CD4-positive, alpha-beta T cell treated with Interleukin-10 for 1 hour (primary cell): ENCODE measurements at places on chromosomes 6 and 20.

DNA sequence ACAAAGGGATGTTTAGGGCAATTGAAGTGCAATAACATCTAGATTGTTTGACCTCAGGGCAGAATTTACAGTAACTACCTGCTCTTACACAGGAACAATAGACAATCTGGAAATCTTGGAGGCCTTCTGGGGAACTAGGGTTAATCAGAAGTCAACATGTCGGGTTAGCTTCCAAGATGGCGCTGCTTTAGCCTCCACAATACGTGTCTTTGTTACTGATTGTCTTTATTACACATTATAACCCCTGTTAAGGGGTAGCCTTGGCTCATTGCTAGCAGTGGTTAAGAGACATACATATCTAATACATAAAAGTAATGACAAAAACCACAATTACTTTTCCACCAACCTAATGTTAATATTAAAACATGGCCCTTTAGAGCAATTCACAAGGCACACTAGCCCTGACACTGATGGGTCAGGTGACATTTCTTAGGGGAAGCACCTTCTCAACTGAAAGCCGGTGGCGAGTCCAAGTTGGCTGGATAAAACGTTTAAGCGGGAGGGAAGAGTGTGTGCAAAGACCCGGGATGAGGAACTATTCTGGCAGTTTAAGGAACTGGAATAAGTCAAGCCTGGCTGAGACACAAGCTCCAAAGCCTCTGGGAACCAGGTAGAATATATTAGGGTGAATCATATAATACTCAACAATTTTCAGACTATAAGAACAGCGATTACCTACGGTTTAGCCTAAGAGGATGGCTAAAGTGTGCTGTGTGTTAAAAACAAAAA lies 236.9 kb downstream of the BCAS1 start:
- no peak for DNase-seq

DNA sequence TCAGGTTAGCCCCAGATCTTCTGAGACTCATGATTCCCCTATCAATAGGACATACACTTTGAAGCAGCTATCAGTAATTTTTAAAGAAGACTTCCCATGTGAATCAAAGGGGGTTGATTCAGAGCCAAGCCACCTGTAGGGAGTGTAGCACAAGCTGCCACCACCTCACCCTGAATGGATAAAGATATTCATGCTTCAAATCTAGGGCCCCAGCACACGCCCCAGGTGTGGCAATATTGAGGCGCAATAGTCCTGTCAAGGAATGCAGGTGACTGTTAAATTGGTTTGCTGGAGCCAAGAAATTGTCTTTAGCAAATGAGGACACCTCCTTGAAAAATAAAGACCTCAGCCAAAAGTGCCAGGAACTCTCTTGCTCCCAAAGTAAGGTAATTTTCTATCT lies 404.4 kb downstream of the MAFB start:
- DNase-seq: no peak

GRCh38 chr6:35168461-35168861 lies 27.3 kb upstream of the TCP11 start:
- no peak for DNase-seq

- no peak for DNase-seq
These were observed 179.5 kb upstream of the AKAP12 start for GRCh38 chr6:151060096-151060765.

DNA sequence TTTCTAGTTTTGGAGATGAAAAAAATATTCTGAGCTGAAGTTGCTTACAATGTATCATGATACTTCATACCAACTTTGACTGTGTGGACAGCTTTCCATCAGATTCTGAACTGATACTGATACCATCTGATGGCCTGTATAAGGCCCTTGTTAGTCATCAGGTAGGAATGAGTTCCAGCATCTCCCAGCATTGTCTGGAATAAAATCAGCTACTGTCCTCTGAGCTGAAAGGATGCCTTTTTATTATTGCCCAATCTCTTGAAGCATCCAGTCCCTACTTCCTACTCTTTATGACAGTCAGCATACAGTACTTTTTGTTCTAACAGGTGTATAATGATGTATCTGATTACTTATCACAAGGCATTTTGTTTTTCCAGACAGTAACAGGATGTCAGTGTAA lies 70.6 kb upstream of the EYA4 start:
- no peak for DNase-seq

DNA sequence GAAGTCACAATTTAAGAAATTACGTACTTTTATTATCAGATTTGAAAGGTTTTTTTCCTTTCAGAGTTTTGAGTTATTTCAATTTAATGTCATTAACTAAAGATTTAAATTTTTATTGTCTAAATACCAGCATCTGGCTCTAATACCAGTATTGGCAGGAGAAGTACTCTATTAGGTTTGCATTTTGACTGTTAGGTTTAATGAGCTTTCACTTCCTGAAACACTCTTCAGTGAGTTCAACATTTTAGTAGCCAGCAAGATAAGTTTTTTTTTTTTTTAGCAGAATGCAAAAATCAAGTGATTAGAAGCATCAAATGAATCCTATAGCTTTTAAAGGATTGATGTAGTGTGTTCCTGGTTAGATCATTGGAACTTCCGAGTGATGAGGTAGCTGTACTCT lies 34.0 kb upstream of the SCGN start:
- no peak for DNase-seq

DNA sequence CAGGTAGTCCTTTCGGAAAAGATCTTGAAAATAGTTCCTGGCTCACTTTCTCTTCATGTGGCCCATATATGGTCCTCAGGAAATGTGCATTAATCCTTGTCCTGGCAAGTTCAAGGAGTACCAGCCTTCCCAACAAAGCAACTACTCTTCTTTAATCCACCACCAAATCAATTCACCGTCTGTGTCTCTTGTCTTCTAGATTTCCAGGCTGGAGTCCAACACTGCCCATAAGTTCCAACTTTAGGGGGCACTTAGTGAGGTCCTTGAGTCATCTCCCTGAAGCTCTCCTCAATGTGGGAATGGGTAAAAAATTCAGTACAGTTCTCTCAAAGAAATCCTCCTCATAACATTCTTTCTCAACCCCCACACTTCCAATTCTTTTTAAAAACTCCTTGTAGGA lies 6.9 kb upstream of the DAAM2 start:
- no peak for DNase-seq

DNA sequence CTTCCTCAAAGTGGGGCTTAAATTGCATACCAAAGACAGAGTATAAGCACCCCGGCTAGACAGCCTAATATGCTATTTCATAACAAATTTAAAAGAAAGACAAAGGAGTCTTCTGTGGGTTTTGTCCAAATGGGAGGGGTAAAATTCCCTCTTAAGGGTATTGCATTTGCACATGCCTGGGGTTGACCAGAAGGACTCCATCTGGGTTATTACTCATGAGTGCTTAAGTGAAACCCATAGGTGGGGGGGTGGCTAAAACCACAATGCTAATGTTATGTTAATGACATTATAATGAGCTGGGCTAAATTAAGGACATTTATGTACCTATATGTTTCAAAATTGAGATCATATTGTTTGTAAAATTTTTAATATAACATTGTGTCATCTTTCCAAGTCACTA lies 15.0 kb downstream of the IMPG1 start:
- DNase-seq: no peak

DNA sequence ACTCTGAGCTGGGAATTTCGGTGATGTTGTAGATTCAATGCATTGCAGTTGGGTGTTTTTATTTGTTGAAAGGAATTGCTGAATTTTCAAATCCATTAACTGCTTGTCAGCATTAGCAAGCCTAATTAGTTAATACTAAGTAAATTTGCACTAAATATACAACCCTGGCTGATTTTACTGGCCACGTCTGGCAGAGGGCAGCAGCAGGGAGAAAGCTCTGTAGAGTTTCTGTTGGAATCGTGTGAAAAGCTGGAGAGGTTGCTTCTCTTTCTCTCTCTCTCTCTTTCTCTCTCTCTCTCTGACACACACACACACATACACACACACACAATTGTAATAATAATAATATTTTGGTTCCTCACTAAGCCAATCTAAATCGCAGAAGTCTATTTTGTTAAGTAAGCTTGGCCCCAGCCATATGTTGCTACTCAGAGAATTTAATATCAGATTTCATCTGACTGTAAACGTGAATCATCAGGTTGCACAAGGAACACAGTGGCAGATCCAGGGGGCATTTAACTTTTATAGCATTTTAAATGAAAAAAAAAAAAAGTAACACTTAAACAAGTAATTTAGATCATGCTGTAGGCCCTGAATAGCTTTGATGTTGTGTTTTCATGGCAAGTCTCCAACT lies 289.5 kb downstream of the ESR1 start:
- no peak for DNase-seq

- DNase-seq: no peak
These were observed 74.5 kb downstream of the METTL24 start for GRCh38 chr6:110283657-110284056.

- peak; percentile 20 for DNase-seq
These were observed 3.4 kb upstream of the NSFL1C start for GRCh38 chr20:1469925-1470571.

- no peak for DNase-seq
These were observed 185.7 kb upstream of the MARCKS start for GRCh38 chr6:113671421-113671820.

DNA sequence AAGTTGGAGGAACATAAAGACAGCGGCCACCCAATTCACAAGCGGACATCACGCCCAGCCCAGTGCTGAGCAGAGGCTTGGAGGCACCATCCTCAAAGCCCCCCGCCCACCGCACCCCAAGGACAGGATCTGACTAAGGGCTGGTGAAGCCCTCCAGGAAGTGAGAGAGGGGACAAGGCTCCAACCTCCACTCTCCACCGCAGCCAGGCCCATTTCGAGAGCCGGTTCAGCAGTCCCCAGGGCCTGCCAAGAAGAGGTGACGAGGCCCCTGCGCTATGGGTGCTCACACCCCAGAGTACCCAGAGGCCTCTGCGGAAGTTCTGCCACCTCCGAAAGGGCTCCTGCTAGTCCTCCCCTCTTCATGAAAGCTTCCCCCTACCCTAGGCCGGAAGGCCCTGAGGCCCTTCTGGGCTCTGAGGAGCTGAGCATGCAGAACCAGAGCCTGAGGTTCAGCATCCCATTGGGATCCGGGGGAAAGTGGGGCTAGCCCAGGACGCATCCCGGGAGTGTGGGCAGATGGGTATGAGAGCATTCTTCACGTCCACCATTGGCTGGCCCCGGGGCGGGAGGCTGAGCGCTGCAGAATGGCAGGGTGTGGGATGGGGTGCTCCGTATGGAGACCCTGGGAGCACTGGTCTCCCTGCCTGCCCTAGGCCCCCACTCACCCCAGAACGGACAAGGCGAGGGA lies 2.5 kb downstream of the GRM4 start:
- DNase-seq: no peak

- DNase-seq: no peak
These were observed 619.2 kb downstream of the C6orf118 start for GRCh38 chr6:164690241-164690640.

- DNase-seq: no peak
These were observed 23.8 kb downstream of the CYB5R4 start for GRCh38 chr6:83883240-83883639.

DNA sequence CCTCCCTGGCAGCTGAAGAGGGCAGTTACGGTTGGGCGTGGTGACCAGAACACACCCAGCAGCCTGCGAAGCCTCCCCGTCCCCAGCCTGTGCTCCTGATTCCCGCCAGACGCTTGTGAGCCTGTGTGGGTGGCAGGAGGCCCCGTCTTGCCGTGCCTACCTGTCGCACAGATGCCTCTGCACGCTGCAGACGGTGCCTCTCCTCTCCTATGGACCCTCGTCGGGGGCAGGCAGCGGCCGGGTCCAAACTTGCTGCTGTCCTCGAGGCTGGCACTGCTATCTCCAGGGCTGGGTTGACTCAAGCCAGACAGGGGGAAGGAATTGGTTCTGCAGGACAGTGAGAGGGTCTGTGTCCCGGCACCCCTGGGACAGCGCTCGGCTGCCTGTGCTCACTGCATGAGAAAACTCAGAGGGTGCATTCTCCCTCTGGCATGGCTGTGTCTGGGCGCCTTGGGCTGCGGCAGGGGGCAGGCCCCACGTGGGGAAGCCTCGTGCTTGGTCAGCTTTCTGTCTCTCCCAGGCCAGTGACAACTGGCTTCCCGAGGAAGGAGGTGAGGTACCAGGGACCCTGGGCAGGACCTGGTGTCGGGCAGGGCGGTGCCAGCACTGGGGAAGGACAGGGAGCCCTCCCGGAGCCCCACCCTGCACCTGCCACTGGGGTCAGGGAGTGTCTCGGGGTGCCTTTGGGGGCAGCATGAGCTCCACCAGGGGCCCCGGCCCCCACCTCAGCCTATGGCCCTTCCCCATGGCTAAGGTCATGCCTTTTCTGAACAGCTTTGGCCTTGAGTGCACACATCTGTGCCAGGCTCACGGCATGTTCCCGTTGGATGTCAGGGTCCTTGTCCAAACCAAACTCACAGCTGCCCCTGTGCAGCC lies 127.5 kb downstream of the TAF4 start:
- no peak for DNase-seq

- peak; percentile 40 for DNase-seq
These were observed 16.7 kb upstream of the LMBRD1 start for GRCh38 chr6:69813508-69813907.

- DNase-seq: no peak
These were observed 371.1 kb downstream of the BCKDHB start for GRCh38 chr6:80477591-80477990.

GRCh38 chr20:219290-220115 lies 7.6 kb upstream of the DEFB129 start:
- no peak for DNase-seq

GRCh38 chr6:33427585-33428223 lies 7.8 kb downstream of the SYNGAP1 start:
- peak; percentile 81 for DNase-seq

DNA sequence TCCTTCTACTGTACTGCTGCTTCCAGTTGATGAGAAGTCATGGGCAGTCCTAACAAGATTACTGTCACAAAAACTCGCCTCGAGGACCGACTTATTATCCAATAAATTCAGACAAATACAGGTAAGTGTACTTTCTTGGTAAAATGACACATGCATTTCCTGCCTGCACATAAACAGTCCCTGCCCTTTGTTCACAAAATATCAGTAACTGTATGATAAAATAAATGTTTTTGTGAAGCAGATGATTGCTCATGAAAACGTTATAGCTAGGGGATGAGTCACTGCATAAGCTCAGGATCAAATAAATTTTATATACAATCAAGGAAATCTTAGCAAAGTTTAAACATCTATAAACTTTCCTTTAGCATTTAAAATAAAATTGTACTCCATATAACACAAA lies 164.5 kb upstream of the RIPOR2 start:
- no peak for DNase-seq

- DNase-seq: no peak
These were observed 37.7 kb upstream of the SASH1 start for GRCh38 chr6:148304976-148305375.

DNA sequence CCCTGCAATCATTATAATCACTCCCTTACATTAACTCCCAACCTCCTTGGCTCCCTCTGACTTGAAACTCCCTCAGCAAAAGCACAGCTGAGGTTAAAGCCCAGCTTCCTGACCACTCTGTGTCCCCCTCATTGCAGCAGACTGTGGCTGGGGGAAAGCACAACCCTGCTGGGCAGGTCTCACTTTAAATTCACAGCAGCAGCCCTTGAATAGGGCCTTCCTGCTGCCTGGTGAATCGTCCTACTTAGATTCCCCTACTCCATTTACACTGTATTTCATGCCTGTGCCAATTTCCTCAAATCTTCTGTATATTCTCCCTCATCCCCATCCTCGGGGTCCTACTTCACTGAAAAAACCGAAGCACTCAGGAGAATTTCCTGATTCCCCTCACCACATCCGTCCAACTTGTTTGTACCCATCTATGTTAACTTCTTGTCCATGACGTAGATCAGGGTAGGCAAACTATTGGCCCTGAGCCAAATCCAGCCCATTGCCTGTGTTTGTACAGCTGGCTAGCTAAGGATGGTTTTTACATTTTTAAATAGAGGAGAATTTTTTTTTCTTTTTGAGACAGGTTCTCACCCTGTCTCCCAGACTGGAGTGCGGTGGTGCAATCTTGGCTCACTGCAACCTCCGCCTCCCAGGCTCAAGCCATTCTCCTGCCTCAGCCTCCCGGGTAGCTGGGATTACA lies 31.5 kb upstream of the GCM1 start:
- DNase-seq: peak; percentile 37

- DNase-seq: no peak
These were observed 36.7 kb downstream of the SRC start for GRCh38 chr20:37382482-37383120.
